ENCODE measurements at places on chromosomes 2 and 18. TPM values are rescaled to one million over a fixed set of nuclear protein-coding genes. Genes with fewer than 3 reads are reported as not detected.
A peak's percentile ranks its signal among the peaks of the same experiment; 100 is the strongest.

GRCh38 chr18:76621782-76622495 lies 126.9 kb upstream of the ZNF516 start:
- DNase-seq, result peak; percentile 72

HOXD13 gene
- 3.8 TPM for total RNA-seq

MGAT5 gene
- 15.9 TPM for total RNA-seq

GRCh38 chr18:8402237-8402636 lies 207.0 kb upstream of the RAB12 start:
- no peak for DNase-seq

DNA sequence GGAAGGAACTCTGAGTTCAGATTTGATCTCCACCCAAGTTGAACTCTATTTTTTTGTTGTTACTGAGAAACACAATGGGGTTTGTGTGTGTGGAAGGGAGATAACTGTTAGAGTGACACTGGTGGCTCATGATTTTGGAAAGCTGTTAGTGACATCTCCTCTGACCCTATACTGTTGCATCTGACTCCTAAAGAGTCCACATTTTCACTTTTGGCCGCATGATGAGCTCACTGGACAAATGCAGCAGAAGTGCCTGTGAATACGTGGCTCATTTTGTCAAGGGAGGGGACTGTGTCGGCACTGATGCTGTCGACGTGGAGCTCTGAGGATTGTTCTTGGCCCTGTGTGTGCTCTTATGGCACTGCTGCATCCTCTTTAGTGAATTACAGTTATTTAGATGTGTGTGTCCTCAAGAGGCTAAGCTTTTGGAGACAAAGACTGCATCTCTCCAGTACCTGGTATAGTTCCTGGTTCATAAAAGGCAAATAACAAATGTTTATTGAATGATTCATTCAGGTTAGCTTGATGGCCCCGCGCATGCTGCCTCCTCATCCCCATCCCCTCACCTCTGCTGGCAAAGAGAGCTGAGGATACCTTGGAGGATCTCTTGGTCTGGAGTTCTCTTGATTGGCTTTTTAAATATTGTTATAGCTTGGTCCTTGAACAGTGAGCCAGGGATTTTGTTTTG lies 135.4 kb downstream of the PHLPP1 start:
- DNase-seq, result no peak

DNA sequence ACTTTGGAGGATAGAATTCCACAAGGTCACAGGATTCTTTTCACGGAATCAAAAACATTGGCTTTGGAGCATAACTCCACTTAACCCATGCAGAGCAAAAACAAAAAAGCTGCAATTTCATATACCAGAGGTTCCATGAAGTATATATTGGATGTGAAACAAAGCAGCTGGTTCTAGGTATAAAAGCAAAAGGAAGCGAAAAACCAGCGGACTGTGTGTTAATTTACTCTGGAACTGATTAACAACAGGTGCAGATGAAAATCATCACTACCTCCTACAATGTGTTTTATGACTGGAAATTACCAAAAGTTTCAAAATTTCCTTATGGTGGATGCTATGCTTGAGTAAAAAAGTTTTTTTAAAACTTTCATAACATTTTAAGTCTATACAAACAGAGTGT lies 54.4 kb upstream of the LINC00305 start:
- no peak for DNase-seq

RIOK3 gene
- total RNA-seq, result 71.7 TPM

DNA sequence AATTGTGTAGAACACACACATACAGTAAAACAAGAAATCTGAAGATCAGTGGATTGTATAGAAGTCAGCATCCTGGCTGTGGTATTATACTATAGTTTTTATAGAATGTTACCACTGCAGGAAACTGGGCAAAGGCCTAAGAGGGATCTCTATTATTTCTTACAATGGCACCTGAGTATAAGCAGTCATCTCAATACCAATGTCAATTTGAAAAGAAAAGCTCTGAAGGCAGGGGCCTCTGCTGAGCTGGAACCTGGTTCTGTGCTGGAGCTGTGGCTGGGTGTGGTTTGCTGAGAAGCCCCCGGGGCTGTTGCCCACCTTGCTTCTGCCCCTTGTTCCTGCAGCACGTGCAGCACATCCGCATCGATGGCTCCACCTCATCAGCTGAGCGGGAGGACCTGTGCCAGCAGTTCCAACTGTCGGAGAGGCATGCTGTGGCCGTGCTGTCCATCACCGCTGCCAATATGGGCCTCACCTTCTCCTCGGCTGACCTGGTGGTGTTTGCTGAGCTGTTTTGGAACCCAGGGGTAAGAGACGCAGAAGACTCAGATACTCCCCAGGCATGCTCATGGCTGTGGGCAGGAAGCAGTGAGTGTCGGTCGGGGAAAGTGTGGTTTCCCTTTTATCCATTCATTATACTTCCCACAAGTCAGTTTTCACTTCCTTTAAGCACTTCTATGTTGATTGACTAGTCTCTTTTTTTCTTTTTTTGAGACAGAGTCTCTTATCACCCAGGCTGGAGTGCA lies 23.5 kb upstream of the RPL37A start:
- DNase-seq, result no peak

RGPD3 gene
- 0.13 TPM for total RNA-seq

UGT1A9 gene
- total RNA-seq, result not detected

GRCh38 chr2:234111523-234111922 lies 61.0 kb downstream of the SPP2 start:
- DNase-seq, result peak; percentile 92

DNA sequence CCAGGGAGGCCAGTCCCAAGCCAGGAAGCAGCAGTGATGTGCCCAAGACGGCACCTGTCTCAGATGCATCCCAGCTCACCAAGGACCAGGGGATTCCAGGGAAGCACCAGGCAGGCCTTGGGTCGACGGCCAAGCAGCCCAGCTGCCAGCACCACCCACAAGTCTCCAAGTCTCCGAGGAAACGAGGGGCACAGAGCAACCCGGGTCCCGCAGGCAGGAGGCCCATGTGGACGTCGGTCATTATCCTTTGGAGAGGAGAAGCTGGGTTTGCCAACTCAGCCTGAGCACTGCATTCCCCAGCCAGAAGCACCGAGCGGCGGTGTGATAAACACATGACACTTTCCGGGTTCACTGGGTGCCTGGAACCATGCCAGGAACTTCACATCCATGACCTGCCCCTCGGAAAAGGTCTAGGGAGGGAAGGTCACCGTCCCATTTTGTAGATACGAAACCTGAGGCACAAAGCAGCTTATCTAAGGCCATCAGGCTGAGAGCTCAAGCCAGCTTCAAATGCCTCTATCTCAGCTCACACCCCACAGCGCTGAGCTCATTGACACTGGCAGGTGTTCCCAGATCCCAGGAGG lies 104.5 kb downstream of the ZNF516 start:
- DNase-seq, result no peak

- DNase-seq, result peak; percentile 47
Observed at GRCh38 chr18:50944245-50944932, 23.5 kb upstream of the ELAC1 start.

MAB21L4 gene
- total RNA-seq, result not detected

DNA sequence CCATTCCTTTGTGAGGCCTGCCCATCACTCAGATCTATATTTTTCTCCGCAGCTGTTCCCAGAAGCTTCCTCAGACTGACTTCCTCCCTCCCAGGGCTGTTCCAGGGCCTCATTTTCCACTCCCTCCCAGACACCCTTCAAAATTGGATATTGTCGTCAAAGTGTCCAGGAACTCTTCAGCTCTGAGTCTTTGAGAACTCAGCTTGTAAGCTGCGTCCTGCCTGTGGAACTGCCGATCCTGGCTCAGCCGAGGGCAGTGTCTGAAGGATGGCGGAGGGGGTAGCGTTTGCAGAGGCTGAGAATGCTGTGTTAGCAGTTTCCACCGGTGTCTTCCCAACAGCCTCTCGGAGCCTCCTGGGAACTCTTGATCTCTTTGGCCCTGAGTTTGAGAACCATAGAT lies 27.1 kb downstream of the NCK2 start:
- no peak for DNase-seq

- DNase-seq, result no peak
Observed at GRCh38 chr2:150214626-150215025, 272.8 kb downstream of the RND3 start.

DNA sequence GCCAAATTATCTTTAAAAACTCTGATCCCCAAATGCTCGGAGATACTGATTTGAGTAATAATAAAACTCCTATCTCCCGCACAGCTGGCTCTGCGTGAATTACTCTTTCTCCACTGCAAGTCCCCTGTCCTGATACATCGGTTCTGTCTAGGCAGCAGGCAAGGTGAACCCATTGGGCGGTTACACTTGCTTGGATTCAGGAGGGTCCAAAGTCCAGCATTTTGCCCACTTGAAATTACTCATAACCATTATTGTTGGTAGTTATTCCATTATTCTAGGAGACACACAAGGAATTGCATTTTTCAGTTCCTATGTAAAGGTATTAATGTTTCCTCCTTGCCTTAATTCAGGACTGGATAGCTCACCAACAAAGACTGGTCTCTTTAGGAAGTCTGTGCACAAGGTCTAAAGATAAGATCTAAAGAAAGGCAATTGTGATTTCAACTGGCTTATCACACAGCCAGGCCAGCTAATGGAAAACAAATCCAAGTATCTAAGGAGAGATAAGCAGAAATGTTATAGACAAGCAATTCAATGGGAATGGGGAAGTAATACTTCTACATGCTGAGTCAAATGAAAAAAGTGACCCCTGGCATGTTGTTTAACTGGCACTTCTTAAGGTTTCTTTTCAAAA lies 23.2 kb upstream of the NPC1 start:
- DNase-seq, result no peak

GRCh38 chr2:197294260-197294659 lies 16.3 kb downstream of the ANKRD44 start:
- no peak for DNase-seq

DNA sequence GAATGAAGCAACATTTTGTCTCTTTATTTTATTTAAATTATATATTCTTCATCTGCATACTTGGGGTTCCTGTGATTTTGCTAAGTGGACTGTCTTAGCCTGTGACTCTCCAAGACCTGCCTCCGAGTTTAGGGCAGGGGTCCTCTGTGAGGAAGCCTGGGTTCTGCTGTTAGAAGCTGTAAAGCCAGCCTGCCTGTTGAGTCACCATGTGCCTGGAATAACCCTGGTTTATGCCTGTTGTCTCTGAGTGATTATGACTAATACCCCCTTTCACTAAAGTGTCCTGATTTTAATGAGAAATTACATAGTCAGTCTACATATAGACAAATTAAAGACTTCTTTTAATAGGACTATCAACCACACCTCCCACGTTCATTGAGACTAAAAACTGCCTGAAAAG lies 369.1 kb downstream of the ZNF521 start:
- peak; percentile 75 for DNase-seq

- peak; percentile 99 for DNase-seq
Observed at GRCh38 chr2:33275689-33276444, 200.6 kb upstream of the RASGRP3 start.

- DNase-seq, result peak; percentile 8
Observed at GRCh38 chr2:179691235-179691634, 170.2 kb downstream of the ZNF385B start.

All from GM23248 (cell line).